HFFc6 (cell line): ENCODE measurements at places on chromosomes 16 and 17.

DNA sequence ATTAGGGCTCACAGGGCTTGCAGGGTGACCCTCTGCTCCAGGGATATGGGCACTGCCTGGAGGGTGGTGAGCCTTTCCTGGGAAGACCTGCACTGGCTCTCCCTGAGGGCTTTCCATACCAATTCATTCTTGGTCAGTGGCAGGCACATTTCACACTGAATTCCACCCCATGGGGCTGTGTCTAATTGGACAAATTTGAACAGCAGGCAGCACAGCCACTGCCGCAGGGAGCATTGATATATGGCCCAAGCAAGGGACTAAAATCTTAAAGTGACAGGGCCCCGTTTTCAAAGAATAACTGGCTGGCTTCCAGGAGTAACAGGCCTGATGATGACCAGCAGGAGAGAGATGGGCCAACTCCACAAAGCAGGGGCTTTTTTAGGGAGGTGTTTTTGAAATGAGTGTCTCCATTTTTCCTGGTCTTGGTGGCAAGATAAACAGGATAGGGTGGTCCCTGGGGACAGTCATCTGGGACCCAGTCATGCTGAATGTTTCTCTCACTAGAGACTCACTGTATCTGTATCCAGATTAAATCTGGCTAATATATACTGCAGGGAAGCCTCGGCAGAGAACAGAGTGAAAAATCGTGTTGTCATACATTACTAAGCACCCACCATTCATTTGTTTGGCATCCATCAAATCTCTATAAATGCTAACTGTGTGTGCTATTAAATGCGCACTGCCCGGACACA is 74.1 kb upstream of the TBX2 start:
- DNase-seq = peak; percentile 82

DNA sequence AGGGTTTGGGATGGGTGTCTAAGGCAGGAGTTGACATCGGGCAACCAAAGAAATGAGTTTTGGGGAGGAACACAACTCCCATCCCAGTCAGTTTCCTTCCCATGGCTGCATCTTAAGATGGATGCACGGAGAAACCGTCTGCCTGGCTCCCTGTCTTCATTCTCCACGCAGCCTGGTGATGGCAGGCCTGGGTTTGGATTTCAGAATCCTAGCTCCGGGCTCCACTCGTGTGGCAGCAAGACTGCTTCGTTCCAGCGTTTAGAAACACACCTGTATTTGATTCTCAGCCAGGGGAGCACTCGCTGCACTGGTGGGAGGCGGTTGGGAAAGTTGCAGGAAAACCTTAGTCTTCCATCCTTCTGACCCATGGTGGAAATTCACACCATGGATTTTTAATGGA is 141.1 kb downstream of the RAB11FIP4 start:
- no peak for DNase-seq

- DNase-seq = no peak
These were observed 54.0 kb upstream of the COX10 start for GRCh38 chr17:14015271-14015670.

DNA sequence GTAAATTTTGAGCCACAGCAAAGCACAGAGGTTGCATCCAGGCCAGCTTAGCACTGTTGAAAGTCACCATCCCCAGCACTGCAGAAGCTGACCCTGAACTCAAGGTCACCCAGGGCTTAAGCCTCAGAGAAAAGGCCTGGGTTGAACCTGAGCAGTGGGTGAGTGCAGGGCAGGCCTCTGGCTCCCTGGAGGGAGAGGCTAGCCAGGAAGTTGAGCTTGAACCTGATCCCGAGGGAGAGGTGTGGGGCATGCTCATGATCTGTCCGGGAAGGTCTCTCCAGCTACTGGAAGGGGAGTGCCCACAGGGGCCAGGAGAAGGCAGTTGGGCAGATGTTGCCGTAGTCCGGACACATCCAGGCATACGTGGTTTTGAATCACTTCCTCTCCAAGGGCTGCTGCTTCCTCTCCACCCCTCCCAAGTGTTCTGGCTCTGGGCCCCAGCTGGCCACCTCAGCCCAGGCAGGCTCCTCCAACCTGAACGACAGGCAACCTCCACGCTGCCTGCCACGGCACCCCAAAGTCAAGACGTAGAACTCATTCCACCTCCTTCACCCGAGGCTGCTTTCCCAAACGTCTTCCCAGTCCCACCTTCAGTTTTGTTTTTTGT is 18.4 kb downstream of the CARHSP1 start:
- peak; percentile 72 for DNase-seq

GRCh38 chr17:2822358-2822757 is 26.1 kb downstream of the RAP1GAP2 start:
- no peak for DNase-seq

- DNase-seq = peak; percentile 46
These were observed 331.9 kb downstream of the SEC14L1 start for GRCh38 chr17:77472468-77473310.

- peak; percentile 58 for DNase-seq
These were observed 2.3 kb downstream of the METRNL start for GRCh38 chr17:83081684-83082201.

GRCh38 chr16:47644661-47645060 is 183.5 kb downstream of the PHKB start:
- DNase-seq = no peak

DNA sequence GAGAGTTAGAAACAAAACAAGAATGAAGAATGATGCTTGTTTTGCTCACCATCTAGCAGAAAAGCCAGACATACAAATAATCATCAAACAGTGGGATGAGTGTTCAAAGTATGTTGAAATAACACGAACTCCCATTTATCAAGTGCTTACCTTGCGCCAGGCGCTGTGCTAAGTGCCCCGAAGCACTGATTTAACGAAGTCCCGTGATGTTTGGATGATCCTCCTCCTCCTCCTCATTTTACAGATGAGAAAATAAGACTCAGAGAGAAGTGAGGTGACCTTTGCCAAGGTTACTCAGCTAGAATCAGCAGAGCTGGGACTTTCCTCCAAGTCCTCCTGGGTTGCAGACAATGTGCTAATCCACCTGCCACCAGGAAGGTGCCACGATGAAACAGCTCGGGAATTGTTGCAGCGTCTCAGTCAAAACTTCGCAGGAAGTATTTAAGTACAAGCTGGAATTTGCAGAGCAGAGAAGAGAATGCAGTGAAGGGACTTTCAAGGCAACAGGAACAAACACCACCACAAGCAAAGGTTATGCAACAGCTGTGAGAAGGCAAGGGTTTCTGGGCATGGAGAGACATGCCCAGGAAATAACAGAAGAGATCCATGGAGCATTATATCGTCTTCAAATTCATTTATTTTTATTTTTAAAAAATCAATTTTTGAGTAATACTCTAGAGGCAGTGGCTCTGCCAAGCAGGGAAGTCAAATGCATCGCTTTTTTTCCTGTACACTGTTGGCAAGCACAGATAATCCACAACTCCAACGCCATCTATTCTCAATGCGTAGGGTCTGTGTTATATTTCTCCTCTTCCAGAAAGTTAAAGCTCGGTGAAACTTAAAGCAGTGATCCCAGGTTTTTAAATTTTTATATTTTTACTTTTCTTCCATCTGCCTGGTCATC is 11.1 kb downstream of the PRCD start:
- DNase-seq = no peak

GRCh38 chr17:29615048-29615385 is 7.7 kb downstream of the CORO6 start:
- no peak for DNase-seq

GRCh38 chr17:51736356-51736755 is 422.2 kb downstream of the CA10 start:
- no peak for DNase-seq

DNA sequence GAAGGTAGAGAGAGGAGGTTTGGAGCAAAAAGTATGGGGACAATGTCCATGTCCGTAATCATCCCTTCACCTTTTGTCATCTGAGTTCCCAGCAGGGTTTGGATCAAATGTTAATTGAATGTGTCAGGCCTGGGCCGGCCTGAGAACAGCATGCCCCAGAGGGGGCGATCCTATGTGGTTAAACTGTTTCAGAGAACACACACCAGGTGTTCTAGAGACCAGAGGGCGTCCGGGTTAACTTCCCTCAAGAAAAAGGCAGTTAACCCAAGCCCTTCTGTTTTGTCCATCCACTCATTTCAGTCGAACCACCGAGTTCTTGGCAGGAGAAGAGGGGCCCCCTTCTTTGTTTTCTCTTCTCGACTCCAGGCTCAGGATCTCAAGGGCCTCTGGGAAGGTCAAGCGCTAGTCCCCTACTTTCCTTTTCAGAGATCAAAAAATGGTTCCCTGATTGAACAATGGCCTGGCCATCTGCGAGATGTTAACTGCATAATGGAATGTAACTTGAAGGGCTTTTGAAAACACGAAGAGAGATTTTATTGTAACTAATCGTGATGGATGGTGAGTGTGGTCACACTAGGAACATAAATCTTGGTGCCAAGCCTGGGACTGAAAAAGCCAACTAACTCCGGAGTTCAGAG is 142.5 kb downstream of the IRX3 start:
- DNase-seq = no peak

GRCh38 chr17:74840989-74841666 is 18.6 kb downstream of the GRIN2C start:
- peak; percentile 18 for DNase-seq

GRCh38 chr17:81101614-81102306 is 63.5 kb upstream of the PVALEF start:
- peak; percentile 75 for DNase-seq
